ENCODE measurements at places on chromosomes 16 and 17.

GRCh38 chr16:83400234-83400633 is 407.5 kb upstream of the HSBP1 start:
- DNase-seq = no peak

- DNase-seq = peak; percentile 15
Measured at GRCh38 chr16:50505714-50506542, 42.3 kb upstream of the NKD1 start.

DNA sequence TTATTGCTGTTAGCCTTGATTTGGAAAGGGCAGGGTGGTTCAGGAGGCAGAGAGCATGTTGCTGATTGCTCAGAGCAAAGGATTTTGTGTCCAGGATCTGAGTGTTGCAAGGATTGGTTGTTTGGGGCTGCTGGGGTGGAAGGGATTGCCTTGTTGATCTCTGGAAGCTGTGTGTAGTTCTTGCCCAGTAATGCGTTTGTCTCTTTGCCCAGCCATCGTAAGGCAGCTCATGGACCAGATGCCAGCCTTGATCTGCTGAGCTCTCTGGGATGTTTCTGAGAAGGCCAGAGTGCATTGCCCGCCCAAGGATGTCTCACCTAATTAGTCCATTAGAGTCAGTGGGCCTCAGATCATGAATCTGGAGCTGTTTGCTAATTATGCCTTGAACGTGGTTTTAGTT is 33.6 kb downstream of the NKD1 start:
- no peak for DNase-seq

- DNase-seq = peak; percentile 74
Measured at GRCh38 chr16:89565506-89566372, 5.3 kb downstream of the RPL13 start.

DNA sequence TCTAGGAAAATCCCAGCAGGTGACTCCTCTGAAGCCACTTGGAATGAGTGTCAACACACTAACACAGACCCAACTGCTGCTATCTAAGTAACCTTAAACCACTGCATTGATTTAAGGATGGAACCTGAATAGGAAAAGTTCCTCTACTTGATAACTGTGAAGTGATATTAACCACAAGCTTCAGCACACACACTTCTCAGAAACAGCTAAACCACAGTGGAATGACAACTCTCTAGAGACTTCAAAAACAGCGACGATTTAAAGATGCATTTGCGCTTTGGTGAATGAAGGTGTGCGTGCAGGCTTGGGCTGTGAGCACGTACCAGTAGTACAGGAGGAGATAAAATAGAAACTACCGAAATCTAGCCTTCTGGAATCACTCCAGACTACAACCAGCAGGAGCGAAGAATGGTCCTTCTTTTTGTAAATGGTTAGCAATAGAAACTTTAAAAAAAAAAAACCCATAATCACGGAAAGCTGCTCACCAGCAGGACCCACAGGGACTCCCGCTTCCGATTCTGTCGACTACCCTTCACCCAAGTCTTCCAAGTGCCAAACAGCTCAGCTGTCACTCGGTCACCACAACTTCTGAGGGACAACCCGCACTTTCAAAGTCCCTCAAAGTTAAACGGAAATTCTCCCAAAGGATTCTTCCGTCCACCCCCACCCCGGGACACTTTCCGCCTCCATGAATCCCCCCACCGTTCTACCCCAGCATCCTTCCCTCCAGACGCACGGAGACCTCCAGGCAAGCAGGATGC is 137.7 kb upstream of the CORO6 start:
- peak; percentile 12 for DNase-seq

DNA sequence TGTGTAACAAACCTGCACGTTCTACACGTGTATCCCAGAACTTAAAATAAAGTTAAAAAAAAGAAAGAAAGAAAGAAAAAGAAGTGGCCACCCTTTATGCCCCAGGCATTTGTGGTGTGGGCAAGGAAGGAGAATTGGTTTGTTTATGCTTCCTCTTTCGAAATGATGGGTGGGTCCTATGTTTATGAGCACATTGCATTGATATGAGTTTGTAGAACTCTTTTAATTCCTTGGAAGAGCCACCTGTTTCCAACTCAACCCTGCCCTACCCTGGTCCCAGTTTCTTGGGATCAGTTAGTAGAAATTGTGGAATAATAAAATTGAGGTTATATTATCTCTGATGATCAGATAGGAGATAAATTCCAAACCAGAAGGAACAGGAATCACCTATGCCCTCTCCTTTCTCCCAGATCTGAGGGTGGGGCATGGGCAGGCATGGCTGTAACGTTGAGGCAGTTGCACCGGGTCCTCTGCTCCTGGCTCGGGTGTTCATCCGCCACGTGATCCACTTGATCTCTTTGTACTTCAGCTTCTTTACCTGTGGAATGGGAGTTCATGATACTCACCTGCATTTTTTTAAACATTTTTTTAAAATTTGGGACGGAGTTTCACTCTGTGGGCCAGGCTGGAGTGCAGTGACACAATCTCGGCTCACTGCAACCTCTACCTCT is 15.9 kb downstream of the CHAD start:
- no peak for DNase-seq

- DNase-seq = no peak
Measured at GRCh38 chr17:19570544-19571062, 36.9 kb downstream of the SLC47A1 start.
